ENCODE measurements at places on chromosomes 16 and 17.

GRCh38 chr17:17134957-17135333 lies 71.2 kb downstream of the PLD6 start:
- no peak for DNase-seq

- no peak for DNase-seq
These were observed 214.3 kb downstream of the IRX3 start for GRCh38 chr16:54072237-54072636.

DNA sequence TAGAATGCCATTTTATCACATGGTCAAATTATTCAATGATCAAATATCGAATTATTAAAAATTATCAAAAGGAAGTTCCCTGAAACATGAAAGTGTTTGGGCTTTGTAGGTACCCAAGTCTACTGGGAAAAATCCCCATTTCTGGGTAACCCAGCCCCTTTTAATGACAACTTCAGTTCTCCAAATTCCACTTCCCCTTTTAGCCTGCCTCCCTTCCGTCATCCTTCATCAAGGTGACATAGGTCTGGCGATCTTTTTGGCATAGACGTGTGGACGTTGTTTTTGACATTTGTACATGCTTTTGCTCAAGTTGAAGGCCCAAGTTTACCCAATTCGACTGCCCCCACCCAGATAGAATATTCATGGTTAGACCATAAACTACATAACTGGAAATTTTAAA lies 660.9 kb downstream of the MAF start:
- no peak for DNase-seq

DNA sequence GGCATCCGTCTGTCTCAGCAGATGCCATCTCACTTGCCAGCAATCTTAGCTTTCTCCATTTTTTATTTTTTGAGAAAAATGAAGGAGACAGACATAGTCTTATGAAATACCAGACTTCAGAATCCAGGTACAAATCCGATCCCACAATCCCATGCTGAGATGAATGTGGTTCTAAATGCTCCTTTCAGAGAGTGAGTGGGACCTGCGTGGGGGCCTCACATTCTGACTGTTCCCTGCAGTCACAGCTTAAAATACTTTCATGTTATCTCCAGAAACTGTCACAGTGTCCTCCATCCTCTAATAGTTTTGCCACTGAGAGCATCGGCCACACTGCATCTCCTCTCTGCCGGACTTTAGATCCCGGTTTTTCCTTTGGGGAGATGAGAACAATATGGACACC lies 34.9 kb upstream of the ENDOV start:
- DNase-seq = no peak

DNA sequence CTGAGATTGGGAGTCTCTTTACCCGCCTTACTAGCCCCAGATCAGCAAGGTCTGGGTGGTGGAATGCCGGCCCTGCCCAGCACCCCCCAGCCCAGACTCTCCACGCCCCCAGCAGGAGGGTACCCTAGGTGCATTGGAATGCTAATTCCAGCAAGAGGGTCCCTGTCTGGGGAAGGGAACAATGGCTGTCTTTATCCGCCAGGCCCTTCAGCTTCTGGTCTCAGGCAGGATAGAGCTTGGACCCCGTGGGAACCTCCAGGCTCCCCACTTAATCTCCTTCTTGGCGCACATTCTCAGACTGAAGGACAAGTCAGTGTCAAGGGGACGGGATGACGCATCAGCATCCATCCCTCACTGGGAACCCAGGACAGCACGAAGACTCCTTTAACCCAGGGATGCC lies 85.1 kb downstream of the LITAF start:
- no peak for DNase-seq

GRCh38 chr16:54628796-54629625 lies 301.7 kb upstream of the IRX5 start:
- DNase-seq = no peak

DNA sequence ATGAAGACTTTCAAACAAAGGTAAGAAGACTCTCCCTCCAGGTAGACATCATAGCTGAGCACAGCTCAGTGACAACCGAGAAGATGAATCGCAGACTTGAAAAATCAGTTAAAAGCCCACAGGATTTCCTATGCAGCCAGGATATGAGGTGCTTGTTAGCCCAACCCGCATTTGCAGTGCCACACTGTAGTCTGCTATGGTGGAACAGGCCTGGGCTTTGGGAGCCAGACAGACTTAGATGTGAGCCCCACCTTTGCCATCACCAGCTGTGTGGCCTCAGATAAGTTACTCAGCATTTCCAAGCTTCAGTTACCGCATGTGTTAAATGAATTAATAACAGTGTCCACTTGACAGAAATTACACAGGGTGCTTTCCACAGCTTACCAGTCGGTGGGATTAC lies 204.4 kb upstream of the HS3ST3A1 start:
- no peak for DNase-seq

DNA sequence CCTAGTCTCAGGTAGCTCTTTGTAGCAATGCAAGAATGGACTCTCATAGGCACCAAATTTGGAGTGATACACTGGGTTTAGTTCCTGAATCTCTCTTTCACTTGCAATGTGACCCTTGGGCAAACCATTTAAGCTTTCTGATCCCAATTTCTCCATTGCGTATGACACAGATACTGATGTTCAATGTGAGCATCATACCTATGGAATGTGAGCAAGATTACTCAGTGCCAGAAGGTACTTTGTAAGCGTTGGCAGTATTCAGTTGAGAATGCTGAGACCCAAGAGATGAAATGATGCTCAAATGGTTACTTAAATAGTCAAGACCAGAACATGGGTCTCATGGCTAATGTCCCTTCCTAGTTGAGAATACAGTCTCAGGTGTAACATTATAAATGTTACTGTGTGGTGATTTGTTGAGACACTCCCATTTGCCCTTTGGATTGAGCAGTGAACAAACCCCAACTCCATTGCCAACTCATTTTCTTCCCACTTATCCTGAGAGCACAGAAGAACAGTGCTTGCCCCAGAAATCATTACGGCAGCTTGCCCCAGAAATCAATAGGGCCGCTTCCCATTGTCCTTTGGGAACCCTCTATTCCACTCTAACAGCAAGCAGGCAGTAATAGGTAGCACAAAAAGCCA lies 134.1 kb downstream of the SOX9 start:
- no peak for DNase-seq

DNA sequence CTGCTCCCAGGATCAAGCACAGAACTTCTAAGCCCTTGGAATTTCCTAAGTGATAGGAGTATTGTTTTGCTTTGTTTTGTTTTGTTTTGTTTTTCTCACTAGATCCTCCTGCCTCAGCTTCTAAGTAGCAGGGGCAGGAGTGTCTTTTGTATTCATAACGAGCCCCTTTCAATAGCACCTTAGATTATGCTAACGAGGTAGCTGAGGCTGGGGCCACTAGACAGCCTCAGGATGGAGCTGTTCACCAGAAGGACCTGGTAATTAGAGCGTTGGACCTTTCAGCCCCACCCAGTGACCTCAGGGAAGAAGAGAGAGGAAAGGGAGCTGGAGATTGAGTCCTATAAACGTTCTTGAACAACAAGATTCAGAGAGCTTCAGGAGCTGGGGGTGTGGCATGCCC lies 43.6 kb downstream of the IKZF3 start:
- no peak for DNase-seq

DNA sequence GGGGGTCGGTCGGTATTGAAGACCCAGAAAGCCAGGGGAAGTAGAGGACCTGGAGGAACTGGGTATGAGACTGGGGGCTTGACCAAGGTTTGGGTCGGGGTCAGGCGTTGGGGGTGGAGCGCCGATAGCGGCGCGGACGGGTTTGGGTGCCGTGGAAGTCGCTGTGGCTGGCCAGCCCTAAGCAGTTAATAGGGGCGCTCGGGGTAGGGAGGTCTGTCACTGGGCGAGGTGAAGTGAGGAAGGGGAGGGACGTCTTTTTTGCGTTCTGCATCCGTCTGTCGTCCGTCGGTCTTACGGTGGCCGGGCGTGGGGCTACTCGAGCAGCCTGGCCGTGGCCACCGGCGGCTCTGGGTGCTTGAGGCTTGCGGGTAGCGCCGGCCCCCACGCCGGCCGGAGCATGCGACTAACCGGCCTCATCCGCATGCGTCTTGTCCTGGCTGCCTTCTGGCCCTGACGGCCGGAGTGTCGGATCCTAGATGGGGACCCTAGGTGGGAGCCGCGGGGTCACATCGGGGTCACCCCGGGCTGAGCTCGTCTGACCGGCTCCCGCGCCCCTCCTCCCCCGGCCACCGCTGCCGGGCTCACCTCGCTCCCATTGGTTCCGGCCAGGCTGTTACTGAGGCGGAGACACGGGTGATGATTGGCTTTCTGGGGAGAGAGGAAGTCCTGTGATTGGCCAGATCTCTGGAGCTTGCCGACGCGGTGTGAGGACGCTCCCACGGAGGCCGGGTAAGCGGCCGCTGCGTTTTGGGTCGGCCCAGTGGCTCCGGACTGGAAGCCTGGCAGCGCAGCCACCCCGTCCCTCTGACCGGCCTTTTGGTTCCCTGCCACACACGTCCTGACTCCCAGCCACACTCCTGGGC lies 10.3 kb upstream of the TMEM88 start:
- peak; percentile 71 for DNase-seq

DNA sequence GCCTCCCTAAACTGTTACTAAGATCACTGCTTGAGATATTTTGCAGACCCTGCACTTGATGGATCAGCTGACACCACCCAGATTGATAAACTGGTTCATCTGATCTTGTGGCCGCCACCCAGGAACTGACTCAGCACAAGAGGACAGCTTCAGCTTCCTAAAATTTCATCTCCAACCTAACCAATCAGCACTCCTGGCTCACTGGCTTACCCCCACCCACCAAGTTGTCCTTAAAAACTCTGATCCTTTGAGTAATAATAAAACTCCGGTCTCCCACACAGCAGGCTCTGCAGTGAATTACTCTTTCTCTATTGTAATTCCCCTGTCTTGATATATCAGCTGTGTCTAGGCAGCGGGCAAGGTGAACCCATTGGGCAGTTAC lies 174.8 kb downstream of the UTP18 start:
- DNase-seq = peak; percentile 44

GRCh38 chr16:86685076-86685475 lies 106.7 kb downstream of the FOXL1 start:
- DNase-seq = no peak

DNA sequence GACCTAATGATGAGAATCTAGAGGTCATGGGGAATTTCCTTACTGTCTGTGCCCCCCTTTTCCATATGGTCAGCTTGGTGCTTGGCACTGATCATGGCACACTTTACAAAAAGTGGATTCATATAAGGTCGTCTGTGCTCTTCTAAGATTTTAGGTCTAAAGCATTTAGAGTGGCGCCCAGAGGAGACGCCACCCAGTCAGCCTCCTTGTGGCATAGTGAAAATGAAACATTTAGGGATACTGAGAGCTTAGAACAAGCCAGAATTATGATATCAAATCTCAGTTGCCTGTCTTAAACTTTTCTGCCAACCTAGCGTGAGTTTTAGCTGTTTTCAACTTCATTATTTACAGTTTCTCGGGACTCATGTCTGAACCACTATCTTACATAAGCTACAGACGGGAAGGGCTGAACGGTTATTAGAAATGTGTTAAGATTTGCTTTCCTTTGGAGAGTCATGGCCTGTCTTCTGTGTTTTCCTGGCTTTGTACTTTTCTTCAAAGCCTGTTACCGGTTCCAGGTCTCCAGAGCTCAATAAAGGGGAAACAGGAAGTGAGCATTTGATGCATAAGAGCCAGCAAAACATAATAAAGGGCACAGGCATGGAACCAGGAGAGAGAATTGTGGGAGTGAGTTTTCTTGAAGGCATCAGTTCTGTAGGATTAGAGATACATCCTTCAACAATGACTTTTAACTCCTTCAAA lies 13.7 kb downstream of the ZNRF1 start:
- no peak for DNase-seq

GRCh38 chr16:90078579-90078895 lies 1.4 kb upstream of the PRDM7 start:
- DNase-seq = no peak

GRCh38 chr17:692116-692515 lies 22.5 kb downstream of the VPS53 start:
- no peak for DNase-seq

- DNase-seq = peak; percentile 62
These were observed 10.7 kb downstream of the TBX2 start for GRCh38 chr17:61410141-61411010.

DNA sequence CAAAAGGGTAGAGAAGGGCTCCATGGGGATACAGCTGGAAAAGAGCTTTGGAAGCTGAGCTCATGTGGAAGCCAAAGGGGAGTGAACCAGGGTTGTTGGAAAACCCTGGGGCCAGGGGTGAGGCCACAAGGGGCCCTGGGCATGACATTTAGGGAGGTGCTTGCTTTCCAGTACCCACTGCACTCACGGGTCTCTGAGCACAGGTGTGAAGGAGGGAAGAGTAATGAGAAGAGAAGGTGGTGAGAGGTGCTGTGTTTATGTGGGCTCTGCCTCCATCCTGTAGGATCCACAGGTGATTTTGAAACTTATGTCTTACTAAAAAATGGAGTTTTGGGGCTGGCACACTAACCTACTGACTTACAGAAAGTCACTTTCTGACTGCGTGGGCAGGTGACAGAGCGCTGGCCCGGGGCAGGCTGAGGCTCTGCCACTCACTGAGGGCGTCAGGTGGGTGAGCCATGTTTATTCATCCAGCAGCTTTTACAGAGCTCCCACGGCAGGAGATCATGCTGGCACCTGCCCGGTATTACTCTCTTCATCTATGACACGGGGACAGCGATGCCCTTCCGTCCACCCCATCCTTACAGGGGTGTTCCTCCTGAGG lies 18.9 kb downstream of the KSR1 start:
- no peak for DNase-seq

DNA sequence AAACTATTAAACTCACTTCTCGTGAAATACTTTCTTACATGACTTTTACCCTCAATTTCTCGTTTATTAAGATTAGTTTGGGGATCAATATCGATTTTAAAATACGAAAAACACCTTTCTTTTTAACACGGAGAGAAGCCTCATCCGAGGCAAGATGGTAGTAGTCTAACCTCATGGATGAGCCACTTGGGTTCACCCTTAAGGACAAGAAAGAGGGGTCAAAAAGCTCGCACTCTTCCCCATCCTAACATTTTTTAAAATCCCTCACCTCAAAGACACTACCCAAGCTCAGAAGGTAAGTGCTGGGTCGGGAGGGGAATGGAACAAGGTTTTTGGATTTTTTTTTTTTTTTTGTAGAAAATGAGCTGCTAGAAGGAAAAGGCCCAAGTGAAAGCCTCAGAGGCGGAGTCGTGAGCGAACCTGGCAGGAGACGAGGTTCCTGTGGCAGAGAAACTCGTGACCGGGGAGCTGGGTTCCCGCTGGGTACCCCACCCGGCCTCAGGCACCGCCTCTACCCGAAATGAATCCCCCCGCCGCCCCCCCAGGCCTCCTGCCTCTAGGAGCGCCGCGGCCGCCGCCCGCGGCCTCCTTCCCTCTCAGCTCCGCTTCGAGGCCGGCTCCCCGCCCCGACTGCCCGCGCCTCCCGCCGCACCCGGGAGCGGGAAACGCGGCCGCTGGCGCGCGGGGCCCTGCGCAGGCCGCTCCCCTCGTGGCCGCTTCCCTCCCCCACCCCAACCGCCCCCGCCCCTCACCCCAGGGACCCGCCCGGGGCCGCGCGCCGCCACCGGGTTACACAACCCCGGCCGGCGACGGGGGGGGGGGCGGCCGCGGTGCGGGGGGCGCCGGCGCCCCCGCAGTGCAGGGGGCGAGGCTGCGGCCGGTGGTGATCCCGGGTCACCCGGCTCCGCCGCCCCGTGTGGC lies 1.6 kb downstream of the NUFIP2 start:
- DNase-seq = peak; percentile 30

GRCh38 chr16:3503523-3503922 lies 2.7 kb downstream of the CLUAP1 start:
- DNase-seq = no peak

- no peak for DNase-seq
These were observed 1183.6 kb downstream of the CDH8 start for GRCh38 chr16:60852635-60853034.

- no peak for DNase-seq
These were observed 1.8 kb downstream of the CFAP119 start for GRCh38 chr16:30760001-30760559.
